ENCODE measurements at places on chromosomes 2 and 18.

DNA sequence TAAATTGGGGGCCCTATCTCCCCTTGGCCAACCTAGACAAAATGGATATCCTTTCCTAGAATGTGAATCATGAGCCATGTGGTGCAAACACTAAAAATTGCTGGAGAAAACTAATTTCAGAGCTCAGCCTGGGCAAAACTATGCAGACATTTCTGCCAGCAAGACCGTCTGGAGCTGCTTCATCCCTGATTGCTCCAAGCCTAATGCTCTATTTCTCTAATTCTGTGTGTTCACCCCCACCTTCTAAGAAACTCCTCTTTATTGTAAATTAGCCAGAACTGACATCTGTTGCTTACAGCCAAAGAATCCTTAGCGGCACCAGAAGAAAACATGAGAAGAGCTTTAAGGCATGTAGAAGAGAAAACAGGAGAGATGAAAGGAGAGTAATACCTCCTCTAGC, 337.7 kb upstream of the CHAC2 start:
- DNase-seq: no peak

DNA sequence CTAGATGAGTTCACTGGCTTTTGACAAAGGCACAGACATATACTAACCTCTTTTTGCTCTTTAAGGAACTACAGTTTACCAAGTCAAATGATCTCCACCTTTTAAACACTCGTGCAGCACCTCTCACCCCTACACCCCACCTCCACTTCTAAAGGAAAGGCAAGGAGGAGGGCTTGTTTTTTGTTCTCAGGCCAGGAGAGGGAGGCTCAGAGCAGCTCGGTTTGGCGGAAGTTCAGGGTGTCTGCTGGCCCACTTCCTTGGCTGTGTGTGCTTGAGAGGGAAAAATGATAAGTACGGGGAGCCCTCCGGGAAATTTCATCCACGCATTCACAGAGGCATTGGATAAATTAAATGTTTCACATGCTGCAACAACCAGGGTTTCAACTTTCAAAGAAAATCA, 667.9 kb downstream of the BCL11A start:
- no peak for DNase-seq

- no peak for DNase-seq
Observed at GRCh38 chr18:79571211-79572092, 108.2 kb upstream of the CTDP1 start.

GRCh38 chr2:123073371-123073770, 951.7 kb upstream of the CNTNAP5 start:
- no peak for DNase-seq

DNA sequence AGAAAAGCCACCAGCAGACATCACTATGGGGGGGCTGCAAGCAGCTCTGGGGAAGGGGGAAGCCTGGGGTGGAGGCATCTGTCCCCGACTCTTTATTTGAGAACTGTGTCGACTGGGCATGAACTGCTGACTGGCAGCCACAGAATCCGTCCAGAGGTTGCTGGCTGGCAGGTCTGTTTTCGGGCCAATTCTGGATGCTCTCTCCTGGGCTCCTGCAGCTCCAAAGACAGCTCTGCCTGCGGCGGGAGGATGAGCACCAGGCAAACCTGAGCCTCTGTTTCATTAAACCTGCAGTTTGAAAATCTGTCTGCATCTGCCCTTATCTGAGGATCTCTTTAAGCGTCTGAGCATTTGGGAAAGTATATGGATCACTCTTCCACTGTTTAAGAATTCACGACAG, 34.4 kb upstream of the RPL31 start:
- DNase-seq: no peak

- no peak for DNase-seq
Observed at GRCh38 chr18:9910071-9910470, 3.7 kb upstream of the VAPA start.

- no peak for DNase-seq
Observed at GRCh38 chr2:182391443-182391842, 35.4 kb downstream of the PDE1A start.

DNA sequence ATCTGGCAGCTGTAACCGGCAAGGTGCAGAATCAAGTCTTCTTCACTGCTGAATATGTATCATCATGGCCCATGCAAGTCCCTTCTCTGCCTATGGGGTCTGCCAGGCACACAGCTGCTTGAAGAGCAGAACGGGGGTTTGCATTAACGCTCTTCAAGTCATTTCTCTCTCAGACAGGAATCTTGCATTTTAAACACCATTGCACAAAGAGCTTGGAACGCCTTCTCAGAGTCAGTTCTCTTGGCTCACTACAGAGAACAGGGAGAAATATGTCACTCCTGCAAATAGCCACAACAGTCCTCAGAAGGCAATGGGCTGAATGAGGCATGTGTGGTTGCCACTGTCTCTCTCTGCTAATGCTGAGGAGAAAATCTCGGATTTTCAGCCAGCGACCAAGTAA, 2173.5 kb upstream of the PIK3C3 start:
- DNase-seq: no peak

GRCh38 chr2:200635251-200635650, 49.4 kb downstream of the AOX1 start:
- no peak for DNase-seq

DNA sequence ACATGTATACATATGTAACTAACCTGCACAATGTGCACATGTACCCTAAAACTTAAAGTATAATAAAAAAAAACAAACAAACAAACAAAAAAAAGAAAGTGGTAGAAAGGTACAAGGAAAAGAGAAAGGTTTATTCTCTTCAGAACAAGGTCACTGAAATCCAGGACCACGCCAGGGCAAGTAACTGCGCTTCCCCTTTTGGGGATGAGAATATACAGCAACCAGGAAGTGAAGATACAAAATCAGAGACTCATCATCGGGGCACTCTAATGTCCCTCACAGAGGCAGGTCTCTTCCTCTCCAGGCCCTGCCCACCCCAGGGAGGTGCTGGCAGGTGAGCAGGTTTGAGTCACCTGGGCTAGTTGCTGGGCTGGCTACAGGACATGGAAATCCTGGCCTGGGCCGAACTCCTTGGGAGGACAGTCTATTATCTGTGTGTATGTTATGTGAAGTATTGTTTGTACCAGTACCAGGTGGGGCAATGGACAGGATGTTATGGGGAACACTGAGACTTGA, 100.4 kb upstream of the GPR45 start:
- DNase-seq: no peak

GRCh38 chr2:10190737-10191532, 68.4 kb downstream of the RRM2 start:
- no peak for DNase-seq

DNA sequence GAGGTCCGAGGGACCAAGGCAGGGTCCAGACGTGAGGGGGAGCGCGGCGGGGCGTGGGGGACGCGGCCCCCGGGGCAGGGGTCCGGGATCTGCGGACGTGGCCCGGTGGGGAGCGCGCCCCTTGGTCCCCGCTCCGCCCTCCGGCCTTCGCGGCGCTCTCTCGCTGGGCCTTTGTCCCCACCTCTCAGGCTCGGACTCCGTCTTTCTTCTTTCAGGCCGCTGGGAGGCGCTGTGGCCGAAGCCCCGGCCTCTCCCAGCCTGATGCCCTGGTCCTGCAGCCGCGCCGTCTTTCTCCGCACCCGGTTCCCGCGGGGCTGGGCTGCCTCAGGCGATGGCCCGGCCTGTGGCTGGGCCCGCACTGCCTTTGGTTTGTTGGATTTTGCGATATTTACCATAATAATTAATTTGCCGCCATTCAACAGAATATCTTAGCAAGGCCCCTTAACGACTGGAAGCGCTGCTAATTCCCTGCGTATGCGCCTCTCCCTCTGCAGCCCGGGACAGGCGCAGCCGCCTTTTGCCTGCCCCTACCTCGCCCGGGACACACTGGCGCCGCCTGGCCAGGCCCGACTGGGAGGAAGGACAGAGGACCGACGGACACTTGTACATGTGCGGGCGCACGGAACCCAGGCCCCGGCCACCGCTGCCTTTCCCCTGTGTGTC, 10.8 kb downstream of the SIX3 start:
- DNase-seq: no peak

DNA sequence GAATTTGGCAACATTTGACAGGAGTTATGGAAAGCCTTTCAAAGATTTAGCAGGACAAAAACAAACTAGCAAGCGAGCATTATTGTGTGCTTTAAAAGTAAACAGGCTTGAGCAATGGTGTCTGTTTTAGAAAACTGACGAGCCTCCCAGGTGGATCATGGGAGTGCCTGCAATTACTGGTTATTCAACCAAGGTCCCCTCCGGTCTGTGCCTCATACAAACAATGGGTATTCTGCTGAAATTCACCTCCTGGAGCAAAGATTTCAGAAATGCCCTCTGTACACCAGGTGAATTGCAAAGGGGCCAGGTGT, 22.4 kb downstream of the RTP5 start:
- no peak for DNase-seq

GRCh38 chr2:133365117-133365516, 203.1 kb downstream of the NCKAP5 start:
- no peak for DNase-seq

GRCh38 chr2:192487636-192488035, 292.9 kb upstream of the TMEFF2 start:
- DNase-seq: no peak

DNA sequence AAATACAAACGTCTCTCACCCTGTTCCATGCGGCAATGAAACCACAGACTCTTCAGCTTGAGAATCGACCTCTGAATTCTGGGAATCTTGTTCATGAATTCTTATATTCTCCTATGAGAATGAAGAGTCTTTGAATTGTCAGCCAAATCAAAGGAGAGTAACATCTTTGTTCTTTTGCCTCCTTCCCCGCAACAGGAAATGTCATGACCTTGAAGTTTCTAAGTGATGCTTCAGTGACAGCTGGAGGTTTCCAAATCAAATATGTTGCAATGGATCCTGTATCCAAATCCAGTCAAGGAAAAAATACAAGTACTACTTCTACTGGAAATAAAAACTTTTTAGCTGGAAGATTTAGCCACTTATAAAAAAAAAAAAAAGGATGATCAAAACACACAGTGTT, 21.8 kb downstream of the TNFAIP6 start:
- DNase-seq: no peak

DNA sequence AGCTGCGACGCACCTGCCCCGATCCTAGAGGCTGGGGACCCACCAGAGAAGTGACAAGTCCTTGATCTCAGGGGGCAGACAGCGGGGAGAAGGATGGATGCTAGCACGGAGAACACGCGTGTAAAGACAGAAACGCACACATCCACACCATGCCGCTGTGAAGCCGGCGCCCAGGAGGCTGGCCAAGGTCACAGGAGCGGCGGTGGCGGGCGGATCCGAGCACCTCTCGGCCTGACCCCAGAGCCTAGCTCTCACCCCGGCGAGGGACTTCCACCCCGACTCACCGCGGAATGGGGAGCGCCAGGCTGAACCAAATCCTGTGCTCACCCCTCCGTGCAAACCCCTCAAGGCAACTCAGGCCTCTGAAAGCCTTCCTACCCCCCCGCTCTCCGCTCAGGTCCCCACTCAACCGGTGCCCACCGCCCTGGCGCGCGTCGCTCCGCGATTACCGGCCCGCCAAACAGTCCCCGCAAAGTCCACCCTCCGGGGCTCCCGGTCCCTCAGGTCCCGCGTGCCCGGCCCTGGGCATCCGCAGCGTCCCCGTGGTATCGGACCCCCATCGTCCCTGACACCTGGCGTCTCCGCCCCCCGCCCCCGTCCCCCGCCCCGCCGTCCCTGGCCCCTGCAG, 460 bp upstream of the LRRFIP1 start:
- no peak for DNase-seq

DNA sequence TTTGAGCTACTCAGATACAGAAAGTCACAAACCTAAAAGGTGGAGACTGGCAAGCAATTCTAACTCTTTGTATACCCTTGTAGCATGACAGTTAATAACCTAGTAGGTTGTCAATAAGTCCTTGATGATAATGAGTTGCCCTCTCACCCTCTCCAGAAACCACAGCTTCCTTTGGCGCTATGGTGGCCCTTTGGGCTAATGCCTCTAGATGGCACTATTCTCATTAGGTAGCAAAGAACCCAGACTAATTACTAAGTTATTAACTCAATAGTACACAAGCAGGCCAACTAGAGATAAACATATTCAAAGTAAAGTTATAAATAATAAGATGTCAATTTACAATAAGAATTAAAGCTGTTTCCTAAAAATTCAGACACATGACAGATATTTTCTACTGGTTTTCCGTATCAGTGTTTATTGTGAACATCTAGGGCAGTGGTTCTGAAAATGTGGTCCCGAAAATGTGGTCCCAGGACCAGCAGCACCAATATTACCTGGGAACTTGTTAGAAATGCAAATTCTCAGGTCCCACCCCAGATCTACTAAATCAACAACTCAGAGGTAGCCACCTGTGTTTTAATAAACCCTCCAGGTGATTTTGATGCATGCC, 41.1 kb downstream of the LDAH start:
- DNase-seq: no peak

DNA sequence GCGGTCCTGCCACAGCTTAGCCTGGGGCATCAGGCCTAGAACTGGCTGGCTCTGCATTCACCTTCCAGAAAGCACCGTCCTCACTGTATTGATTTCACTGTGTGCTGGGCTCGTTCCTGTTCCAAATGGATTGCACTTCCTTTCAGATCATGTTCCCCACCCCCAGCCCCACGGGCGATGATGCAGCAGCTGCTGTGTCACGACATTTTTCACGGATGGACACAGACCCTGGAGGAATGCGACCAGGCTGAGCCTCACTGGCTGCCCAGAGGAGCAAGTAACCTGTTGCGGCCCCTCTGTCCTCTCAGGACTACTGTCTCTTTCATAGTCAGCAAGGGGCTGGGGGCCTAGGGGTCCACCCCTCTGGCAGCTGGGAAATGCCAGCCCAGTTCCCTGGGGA, 50.3 kb downstream of the CAPN13 start:
- DNase-seq: no peak

- no peak for DNase-seq
Observed at GRCh38 chr2:134391751-134392160, 137.9 kb downstream of the MGAT5 start.

DNA sequence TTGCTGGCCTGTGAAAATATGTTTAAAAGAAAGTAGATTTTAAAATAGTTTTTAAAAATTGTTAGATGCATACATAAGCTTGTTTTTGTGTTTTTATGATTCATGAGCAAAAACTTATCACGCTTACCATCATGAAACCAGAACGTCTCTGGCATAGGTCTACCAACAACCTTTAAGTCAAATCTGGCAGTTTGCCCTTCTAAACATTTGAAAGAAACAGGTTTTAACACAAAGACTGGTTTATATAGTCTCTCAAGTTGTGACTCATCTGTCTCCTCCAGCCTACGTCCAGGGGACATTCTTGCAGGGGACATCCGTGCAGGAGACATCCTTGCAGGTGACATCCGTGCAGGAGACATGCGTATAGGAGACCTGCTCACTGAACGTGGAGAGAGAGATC, 29.6 kb downstream of the TTN start:
- DNase-seq: no peak

DNA sequence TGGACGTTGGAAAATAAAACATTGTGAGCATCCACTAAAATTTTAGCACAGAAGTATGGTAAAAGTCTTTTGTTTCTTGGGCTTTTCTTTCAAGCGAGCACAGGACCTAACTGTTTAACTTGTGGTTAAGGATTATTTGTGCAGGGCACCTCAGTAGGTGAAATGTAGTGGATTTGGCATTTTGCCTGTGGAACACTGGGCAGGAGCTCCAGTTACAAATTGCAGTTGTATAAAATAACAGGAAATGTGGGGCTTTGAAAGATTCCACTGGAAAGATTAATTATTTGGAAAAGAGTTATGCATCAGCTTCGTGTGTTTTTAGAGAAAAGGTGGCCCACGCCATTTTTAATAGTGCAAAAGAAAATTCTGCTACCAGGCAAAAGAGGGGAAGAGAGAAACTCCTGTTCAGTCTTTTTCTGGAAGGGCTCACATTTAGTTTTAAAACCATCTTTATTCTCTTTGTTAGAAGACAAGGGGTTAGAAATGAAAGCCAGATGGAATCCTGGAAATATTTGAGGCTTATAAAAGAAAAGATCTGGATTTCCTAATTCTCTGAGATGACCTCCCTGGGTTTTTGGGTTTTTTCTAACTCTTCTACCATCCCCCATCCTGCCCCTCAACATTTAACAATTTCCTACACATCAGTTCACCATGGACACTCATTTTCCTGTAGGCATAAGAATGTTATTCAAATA, 144.3 kb upstream of the SERTAD2 start:
- no peak for DNase-seq
